ENCODE measurements at places on chromosomes 2 and 18.

GRCh38 chr18:57792631-57793301 is 10.3 kb downstream of the ATP8B1 start:
- H3K4me1 ChIP-seq, result peaks cover 82% of the 10 kb centered on the region
- no peaks in the 10 kb centered on the region for H3K36me3 ChIP-seq
- no peak for DNase-seq
- H3K4me3 ChIP-seq, result peak overlapping the region; percentile 2
- H3K27me3 ChIP-seq, result no peaks in the 10 kb centered on the region

- peak overlapping the region; percentile 95 for H3K27ac ChIP-seq
- peaks cover 39% of the 10 kb centered on the region for H3K4me1 ChIP-seq
- H3K36me3 ChIP-seq, result peaks cover 13% of the 10 kb centered on the region
- DNase-seq, result no peak
- H3K27me3 ChIP-seq, result no peaks in the 10 kb centered on the region
- peak overlapping the region; percentile 99 for H3K4me3 ChIP-seq
Observed at GRCh38 chr2:241636182-241637017, 558 bp downstream of the THAP4 start.

GRCh38 chr2:64987956-64988419 is 1.2 kb upstream of the SLC1A4 start:
- DNase-seq, result no peak
- H3K27ac ChIP-seq, result peak overlapping the region; percentile 97
- H3K36me3 ChIP-seq, result no peaks in the 10 kb centered on the region
- no peaks in the 10 kb centered on the region for H3K27me3 ChIP-seq

DNA sequence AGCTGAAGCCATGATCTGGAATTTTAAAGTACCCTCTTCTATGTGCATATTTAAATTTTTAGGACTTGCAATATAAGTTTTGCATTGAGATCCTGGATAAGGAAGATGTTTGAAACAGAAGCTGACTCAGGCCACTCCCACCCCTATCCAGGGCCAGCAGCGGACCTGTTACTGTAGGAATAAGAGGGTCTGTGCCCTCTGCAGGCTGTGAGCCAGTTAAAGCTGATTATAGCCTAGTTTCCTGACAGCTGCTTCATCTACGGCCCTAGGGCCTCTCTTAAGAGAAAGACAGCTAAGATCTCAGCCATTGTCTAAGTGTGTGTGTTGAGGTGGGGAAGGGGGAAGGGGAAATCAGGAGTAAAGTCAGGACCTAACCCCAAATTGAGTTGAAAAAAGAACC is 234.0 kb downstream of the HAUS1 start:
- no peaks in the 10 kb centered on the region for H3K27me3 ChIP-seq
- DNase-seq, result no peak
- H3K4me3 ChIP-seq, result no peak overlapping the region
- H3K4me1 ChIP-seq, result peaks cover 21% of the 10 kb centered on the region

DNA sequence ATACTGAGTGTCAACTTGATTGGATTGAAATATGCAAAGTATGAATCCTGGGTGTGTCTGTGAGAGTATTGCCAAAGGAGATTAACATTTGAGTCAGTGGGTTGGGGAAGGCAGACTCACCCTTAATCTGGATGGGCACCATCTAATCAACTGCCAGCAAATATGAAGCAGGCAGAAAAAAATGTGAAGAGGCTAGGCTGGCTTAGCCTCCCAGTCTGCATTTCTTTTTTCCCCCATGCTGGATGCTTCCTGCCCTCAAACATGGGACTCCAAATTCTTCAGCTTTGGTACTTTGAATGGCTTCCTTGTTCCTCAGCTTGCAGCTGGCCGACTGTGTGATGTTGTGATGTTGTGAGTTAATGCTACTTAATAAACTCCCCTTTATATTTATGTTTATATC is 577.4 kb downstream of the CPS1 start:
- no peaks in the 10 kb centered on the region for H3K27me3 ChIP-seq
- H3K27ac ChIP-seq, result no peak overlapping the region
- no peak for DNase-seq
- H3K4me3 ChIP-seq, result no peak overlapping the region
- no peaks in the 10 kb centered on the region for H3K4me1 ChIP-seq

DNA sequence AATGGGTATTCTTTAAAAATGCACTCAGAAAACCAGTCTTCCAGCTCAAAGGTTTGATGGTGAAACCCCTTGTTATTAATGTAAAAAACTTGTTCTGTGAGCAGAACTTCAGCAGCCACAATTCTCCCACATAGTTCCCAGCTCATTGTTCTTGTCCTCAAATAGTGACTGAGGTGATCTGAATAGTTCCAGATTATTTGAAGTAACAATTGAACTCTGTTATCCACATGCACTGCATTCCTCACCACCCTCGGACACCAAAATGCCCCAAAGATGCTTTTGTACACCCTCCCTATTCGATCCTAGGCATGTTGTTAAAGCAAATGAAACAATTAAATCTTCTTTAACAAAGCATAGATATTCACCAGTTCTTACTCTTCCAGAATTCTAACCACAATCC is 2186.8 kb upstream of the CELF4 start:
- H3K27me3 ChIP-seq, result no peaks in the 10 kb centered on the region
- H3K27ac ChIP-seq, result no peak overlapping the region
- H3K4me1 ChIP-seq, result no peaks in the 10 kb centered on the region
- no peak overlapping the region for H3K4me3 ChIP-seq
- no peaks in the 10 kb centered on the region for H3K36me3 ChIP-seq

GRCh38 chr2:221958224-221958623 is 340.6 kb downstream of the PAX3 start:
- DNase-seq, result no peak
- H3K27me3 ChIP-seq, result no peaks in the 10 kb centered on the region
- H3K27ac ChIP-seq, result no peak overlapping the region
- H3K36me3 ChIP-seq, result no peaks in the 10 kb centered on the region
- H3K4me1 ChIP-seq, result no peaks in the 10 kb centered on the region

- no peaks in the 10 kb centered on the region for H3K27me3 ChIP-seq
- no peak for DNase-seq
- H3K4me1 ChIP-seq, result peaks cover 19% of the 10 kb centered on the region
- H3K4me3 ChIP-seq, result no peak overlapping the region
- H3K27ac ChIP-seq, result no peak overlapping the region
Observed at GRCh38 chr2:233140978-233141377, 80.8 kb downstream of the INPP5D start.

DNA sequence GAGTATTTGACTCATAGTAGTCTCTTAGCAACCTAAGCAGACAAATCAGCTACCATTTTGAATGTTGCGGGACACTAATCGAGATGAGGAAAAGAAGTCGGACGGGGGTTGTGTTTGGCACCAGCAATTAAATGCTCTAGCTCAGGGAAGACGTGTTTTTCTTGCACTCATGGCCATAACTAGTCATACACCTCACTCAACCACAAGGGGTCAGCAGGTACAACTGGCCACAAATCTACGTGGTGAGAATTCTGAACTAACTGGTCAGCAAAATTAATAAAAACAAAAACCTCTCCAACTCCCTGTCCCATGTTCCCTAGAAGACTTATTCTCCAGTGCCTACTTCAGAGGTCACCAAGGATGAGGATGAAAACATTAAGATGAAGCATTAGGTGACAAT is 1467.8 kb downstream of the DPP10 start:
- H3K36me3 ChIP-seq, result no peaks in the 10 kb centered on the region
- H3K27me3 ChIP-seq, result no peaks in the 10 kb centered on the region
- no peaks in the 10 kb centered on the region for H3K4me1 ChIP-seq
- H3K27ac ChIP-seq, result no peak overlapping the region
- H3K4me3 ChIP-seq, result no peak overlapping the region
- no peak for DNase-seq
